Mesendoderm (in vitro differentiated cells): ENCODE measurements at places on chromosomes 5 and 9.

DNA sequence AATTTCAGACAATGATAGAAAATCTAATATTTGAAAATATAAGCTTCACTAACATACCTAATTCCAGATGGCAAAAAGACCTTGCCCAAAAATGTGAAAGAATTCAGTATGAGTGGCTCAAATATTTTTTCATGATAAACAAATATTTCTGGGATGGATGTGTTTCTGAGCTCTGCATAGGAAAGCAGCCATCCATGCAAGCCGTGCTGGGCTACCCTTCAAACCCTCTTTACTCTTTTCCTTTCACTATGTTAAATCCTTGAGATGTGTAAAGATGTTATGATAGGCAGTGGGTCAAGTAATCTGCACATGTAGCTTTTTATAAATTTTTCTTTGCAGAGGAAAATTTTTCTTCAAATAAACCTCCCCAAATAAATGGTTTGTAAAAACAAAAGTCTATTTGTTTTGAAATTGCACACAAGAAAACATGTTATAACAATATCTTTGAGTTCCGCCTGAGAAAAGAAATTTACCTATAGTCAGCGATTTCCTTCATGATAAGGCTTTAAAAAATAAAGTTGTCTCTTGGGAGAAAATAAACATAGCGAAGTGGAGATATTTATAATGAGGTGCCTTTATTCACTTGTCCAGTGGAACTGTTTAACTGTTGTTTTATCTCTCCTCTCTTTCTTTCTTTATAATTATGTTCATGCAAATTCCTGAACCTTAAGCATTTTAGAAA is 154.3 kb upstream of the PITX1 start:
- DNase-seq, result no peak

DNA sequence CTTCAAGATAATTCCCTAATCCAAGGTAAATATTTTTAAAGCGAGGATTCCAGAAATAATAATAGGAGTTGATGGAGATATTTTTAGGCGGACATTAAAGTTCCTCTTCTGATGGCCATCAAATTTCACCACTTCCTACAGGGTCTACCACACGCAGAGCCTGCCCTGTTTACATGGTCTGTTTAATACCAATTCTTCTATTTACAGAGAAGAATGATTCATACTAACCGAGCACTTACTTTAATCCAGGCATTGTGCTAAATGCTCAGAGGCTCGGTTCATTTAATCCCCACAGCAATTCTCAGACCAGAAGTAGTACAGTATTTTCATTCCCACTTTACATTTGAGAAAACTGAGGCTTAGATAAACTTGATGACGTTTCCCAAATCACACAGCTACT is 3.0 kb upstream of the ITGA1 start:
- no peak for DNase-seq

- no peak for DNase-seq
Measured at GRCh38 chr5:97591781-97592180, 408.7 kb upstream of the RIOK2 start.

GRCh38 chr5:74693191-74693590 is 8.2 kb downstream of the HEXB start:
- no peak for DNase-seq

- DNase-seq, result no peak
Measured at GRCh38 chr9:78146241-78146640, 89.6 kb upstream of the CEP78 start.

GRCh38 chr9:70493029-70493428 is 78.6 kb upstream of the KLF9 start:
- no peak for DNase-seq
